ENCODE measurements at places on chromosomes 5 and 9.

DNA sequence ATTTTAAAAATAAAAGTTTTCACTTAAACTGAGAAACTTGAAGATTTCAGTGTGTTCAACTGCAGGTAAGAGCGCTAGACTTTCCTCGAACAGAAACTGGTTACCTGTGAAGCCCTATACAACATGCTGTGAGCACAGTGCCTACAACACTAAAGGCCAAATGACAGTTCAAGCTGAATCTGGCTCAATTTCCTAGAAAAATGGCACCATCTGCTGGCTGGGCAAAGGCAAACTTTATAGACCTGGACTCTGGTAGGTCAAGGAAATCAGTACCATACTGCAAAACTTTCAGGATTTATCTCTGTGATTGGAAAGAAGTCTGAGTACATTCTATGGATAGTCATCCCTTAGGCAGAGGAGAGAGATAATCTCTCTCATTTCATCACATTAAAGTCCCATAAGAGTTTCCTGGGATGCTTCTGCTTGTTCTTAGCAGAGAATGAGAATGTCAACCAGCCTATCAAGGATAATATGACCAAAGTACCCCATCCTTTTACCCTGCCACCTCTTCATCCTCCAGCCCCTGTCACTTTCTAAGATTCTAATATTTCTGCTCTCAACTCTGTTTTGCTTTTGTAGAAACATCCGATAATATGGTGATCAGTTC lies 31.8 kb upstream of the FOXB2 start:
- DNase-seq = no peak

GRCh38 chr5:44329716-44330115 lies 59.5 kb downstream of the FGF10 start:
- DNase-seq = no peak

GRCh38 chr5:151624476-151624875 lies 33.3 kb upstream of the FAT2 start:
- DNase-seq = peak; percentile 88

GRCh38 chr9:84277646-84278045 lies 62.9 kb downstream of the SLC28A3 start:
- no peak for DNase-seq
